ENCODE measurements at places on chromosomes 7 and 10.

DNA sequence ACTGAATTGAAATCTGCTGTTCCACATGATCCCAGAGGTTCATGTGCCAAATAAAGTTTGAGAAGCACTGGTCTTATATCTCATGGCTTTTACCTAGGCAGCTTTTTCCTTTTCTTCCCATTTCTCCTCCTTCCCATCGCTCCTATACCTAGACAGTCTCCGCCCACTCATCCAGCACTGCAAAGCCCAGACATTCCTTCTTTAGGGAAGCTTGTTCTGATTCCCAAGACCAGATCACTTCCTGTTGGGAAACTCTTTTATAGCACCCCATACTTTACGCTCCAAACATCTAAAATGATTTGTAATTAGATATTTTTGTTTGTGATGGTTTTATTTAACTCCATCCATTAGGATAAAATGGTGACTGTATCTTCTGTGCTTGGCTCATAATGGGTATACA, 75.9 kb downstream of the BMPER start:
- DNase-seq = no peak

GRCh38 chr7:19105546-19105945, 11.9 kb downstream of the TWIST1 start:
- DNase-seq = no peak

- no peak for DNase-seq
Measured at GRCh38 chr7:138388673-138389491, 71.2 kb upstream of the TRIM24 start.

- no peak for DNase-seq
Measured at GRCh38 chr10:33937036-33937730, 602.7 kb upstream of the NRP1 start.

GRCh38 chr7:100859856-100860255, 7.3 kb upstream of the TRIP6 start:
- DNase-seq = no peak
